ENCODE measurements at places on chromosomes 2 and 18.

- DNase-seq: no peak
Observed at GRCh38 chr2:239531456-239532241, 130.8 kb upstream of the HDAC4 start.

- peak; percentile 30 for DNase-seq
Observed at GRCh38 chr18:71899707-71900472, 644.3 kb downstream of the CBLN2 start.

DNA sequence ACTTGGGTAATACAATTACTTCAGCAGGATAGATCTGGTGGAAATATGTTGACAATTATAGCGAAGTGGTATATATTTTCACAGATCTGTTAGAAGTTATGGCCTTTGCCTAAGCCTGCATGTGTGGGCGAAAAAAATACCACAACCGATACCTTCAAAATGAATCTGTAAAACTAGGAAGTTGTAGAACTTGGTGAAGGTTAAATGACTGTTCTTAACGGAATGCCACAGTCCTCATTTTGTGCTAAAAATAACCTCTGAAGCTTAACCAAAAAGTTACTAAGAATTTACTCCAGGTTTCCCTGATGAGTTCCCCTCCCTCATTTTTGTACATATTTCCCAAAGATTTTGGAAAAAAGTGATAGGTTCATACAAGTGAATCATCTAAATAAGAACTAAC is 550.7 kb downstream of the THSD7B start:
- no peak for DNase-seq

DNA sequence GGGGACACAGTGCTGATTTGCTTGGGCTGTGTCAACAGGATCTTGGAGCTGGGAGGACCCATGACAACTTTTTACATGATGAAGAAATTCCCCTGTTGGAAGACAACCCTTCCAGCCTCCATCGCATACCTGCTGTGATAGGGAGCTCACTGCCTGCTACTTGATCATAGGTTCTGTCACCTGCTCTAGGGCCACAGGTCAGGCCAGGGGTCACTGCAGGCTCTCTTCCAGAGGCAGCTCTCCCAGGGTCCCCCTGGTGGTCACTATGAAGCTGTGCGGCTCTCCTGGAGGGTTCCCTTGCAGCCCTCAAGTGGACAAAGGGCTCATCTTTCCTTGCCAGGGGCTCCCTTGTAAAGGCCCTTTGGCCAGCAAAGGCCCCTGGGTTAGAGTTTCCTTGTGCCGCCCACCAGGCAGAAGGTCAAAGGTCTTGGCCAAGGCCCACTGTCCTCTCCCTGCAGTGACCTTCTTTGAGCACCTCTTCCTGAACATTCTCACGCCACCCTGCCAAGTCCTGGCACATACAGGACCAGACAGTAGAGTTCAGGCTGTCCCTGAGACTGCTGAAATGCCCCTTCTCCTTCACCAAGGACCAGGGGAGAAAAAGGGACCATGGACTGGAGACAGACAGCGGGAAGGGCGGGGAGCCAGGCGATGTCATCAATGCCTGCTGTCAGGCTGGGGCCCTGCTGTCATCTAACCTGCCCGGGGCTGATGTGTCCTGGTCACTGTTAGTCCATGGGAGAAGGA is 345.1 kb downstream of the DYSF start:
- DNase-seq: no peak

DNA sequence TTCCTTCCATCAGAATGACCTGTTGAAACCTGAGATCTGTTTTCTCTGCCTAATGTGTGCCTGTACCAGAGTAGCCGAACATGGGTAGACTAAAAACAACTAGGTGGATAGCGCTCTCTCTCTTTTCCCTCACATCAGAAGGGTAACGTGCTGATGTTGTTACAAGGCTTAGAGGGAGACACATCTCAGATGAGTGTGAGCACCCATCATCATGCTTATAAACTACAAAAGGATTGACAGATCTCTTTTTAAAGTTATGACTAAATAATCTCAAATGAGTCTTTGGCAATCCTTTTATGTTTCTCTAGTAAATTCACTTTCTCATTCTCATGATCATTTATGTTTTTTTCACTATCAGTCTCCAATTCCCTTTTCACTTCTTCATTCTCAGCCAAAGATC is 75.5 kb upstream of the CCDC141 start:
- DNase-seq: no peak

- DNase-seq: no peak
Observed at GRCh38 chr2:3504741-3505140, 14.6 kb downstream of the ADI1 start.

DNA sequence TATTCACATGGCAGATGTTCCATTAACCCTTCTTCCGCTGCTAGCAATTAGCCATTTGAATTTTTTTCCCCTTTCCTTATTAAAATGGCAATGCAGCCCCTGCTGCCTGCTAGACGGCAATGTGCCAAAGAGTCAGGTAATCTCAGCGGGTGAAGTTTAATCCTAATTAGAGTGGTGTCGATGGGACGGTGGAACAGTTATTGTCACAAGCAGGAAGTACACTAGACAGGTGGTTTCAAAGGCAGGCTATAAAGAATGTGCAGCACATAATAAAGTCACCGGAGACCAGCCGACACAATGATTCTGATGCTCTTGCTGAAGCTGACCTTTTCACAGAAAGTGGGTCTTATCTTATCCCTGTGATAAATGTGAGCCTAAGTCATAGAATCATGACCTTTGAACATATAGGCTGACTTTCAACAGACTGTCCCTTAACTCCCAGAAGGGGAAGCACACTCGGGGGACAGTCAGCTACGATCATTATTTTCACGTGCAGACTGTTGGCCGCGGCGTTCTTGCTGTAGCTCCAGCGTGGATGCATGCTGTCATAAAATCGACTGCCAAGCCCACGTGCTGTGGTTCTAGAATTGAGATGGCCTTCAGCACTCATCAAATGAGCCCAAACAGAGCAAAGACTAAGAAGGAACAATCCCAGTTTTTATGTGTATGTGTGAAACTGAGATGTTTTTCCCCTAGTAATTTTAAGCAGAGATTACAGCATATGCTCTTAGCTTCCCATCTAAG is 926.2 kb upstream of the SOX11 start:
- DNase-seq: no peak

DNA sequence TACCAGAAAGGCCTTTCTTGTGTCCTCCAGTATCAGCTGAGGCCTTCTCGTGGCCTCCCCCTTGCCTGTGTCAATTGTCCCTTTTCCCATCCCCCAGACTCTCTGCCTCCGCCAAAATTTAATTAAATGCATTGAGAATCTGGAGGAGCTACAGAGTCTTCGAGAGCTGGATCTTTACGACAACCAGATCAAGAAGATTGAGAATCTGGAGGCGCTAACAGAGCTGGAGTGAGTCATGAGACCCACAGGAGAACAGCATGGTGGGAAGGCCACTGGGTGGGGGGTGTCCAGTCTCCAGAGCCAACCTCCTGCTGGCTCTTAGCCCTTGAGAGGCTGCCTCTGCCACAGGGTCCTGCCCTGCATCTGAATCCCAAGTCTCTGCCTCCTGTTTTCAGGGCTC is 8.8 kb downstream of the PPP1R7 start:
- DNase-seq: no peak

DNA sequence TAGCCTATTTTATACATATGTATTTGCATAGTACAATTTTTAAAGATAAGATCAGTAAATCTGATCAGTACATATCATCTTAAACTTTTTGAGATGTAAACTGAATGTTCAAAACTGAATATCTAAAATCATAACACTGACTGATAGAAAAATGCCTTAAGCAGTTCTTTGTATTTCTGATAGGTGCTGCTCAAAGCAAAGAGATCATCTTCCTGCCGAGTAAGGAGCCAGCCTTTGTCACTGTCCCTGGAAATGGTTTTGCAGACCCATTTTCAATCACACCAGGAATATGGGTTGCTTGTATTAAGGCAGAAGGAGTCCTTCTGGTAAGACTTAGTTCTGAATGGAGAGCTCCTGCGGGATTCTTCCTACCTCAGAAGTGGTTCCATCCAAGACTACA is 135.0 kb downstream of the LAMA3 start:
- DNase-seq: no peak

- DNase-seq: no peak
Observed at GRCh38 chr2:189287982-189288521, 108.5 kb upstream of the COL5A2 start.

GRCh38 chr2:143205106-143205764 is 76.0 kb downstream of the ARHGAP15 start:
- DNase-seq: no peak

- no peak for DNase-seq
Observed at GRCh38 chr2:64023485-64024258, 4.4 kb upstream of the VPS54 start.

GRCh38 chr2:71067567-71068217 is 756 bp upstream of the NAGK start:
- DNase-seq: no peak

- no peak for DNase-seq
Observed at GRCh38 chr18:78521136-78521535, 458.5 kb upstream of the SALL3 start.

DNA sequence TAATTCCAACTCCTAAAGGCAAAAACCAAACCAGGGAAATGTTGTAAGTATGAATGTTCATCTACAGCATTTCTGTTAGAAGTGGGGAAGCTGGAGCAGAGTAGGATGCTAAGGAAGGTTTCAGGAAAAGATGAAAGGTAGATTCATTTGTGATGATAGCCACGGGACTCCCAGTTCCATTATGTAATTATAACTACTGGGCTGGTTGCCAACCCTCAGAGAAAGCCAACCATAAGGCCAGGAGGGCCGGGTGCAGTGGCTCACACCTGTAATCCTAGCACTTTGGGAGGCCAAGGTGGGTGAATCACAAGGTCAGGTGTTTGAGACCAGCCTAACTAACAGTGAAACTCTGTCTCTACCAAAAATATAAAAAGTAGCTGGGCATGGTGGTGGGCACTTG is 288.9 kb upstream of the ETAA1 start:
- no peak for DNase-seq

DNA sequence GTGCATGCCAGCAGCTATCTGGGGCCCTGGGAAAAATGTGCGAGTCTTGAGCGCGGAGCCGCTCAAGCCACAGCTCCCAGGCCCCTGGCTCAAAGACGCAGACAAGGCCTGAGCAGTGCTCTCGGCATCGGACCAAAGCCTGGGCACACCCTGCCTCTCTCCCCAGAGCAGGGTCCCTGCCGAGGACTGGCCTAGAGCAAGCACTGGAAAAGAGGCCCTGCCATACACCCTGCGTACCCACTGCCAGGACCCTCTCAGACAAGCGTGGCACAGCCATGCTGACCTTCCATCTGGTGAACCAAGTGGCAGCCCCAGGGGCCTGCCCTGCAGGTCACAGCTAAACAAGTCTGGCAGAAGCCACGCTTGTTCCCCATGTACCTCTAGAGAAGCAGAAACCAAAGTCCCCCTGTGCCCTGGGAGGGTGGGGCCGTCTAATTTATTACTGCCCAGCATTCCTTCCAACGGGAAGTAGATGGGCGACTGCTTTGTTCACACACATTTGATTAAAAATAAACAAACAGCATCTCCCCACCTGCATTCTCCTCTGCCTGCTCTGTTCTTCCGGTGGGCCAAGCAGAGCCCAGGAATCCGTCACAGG is 14.0 kb downstream of the STK25 start:
- no peak for DNase-seq

GRCh38 chr18:6022074-6022444 is 126.7 kb upstream of the TMEM200C start:
- DNase-seq: no peak

DNA sequence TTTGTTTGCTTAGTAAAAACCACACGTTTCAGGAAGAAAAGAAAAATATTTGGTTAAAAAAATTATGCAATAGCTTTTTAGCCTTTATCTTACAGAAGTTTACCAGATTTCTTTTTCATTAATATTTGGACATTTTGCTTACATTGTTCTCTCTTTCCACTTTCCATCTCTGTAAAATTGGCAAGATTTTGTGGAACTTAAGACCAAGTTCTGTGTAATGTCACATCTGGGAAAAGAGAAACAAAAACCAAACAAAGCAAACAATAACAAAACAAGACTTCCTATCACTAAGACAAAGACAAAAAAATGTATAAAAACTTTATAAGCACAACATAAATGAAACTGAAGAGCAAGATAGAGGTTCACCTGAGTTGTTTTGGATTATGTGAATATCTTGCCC is 1392.1 kb upstream of the CELF4 start:
- DNase-seq: no peak

GRCh38 chr2:118755384-118755783 is 92.1 kb downstream of the EN1 start:
- no peak for DNase-seq

DNA sequence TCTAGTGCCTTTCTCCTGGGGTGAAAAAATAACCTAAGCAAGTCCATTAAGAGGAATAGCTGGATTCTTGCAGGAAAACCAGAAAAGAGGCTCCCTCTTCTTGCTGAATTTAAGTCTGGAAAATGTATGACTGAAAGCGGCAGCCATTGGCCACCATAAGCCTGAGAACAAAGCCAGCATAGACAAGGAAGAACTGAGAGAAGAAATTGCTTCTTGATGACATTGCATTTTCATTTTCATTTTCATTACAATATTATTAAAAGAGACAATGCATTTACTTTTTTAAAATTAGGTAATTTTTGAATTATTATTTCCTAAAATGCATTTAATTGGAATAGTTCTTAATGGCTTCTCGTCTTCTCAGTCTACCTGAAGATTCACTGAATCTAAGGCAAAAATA is 1157.5 kb upstream of the ZEB2 start:
- no peak for DNase-seq

DNA sequence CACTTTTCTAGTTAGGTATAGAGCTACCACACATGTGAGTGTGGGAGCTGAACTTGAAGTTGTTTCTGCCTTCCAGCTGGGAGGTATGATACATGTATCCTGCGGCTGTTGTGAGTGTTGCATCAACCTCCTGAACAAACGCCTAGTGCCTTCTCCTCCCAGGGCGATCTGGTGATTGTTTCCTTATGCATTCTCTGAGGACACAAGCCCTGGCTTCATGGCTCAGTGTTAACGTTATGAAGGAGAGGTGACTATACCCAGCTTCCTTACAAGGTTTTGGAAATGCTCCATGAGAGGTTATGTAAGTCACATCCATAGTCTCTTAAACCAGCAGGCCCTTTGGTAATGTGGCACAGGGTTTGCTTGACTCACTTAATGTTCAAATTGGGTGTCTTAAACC is 64.9 kb downstream of the SPRED2 start:
- DNase-seq: no peak

DNA sequence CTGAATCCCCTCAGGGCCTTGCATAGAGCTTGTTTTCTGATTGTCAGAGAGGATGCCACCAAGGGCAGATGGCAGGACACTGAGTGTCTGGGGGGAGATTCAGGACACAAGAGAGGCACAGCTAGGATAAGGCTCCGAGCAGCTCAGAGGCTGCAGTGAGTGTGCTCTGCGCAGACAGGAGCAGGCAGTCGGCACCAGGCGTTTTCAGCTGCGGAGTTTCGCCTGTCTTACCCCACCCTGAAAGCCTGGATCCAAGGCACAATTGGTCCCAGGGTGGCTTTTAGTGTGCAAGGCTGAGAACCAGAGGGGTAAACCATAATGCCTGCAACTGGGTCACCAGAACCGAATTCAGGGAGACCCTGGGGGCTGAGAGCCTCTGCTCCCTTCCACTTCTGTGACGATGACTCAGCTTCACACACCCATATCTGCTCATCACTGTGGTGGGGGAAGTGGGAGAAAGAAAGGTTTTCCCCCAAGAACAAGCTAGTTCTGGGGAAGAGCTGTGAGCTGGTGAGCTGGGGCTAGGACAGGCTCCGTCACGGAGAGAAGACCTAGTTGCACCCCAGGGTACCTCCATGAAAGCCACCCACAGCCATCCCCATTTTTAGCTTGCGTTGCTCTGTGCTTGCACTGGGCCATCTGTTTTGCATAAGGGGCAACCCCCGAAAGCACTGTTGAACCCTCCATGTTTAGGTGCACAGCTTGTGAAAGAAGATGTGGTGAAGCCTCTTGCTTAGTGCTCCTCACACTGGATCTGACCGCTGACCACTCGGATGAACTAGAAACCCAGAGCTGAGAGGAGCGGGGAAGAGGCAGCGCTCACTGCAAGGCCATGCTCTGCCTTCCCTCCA is 173.7 kb downstream of the CELF4 start:
- DNase-seq: no peak

All from NCI-H2107 (cell line).